ENCODE measurements at places on chromosomes 4 and X. TPM values are rescaled to one million over a fixed set of nuclear protein-coding genes. Genes with fewer than 3 reads are reported as not detected.

EMCN gene
- total RNA-seq: 3.6 TPM

CHIC2 gene
- 50.7 TPM for total RNA-seq

NLGN4X gene
- total RNA-seq: 0.46 TPM

SSX2B gene
- not detected for total RNA-seq

DCLK2 gene
- total RNA-seq: 14.2 TPM

SYTL5 gene
- 2.2 TPM for total RNA-seq

GPRASP1 gene
- total RNA-seq: 4.6 TPM

S100G gene
- total RNA-seq: not detected

ATP8A1 gene
- total RNA-seq: 4.6 TPM

ZBED1 gene
- 27.1 TPM for total RNA-seq

ITIH6 gene
- not detected for total RNA-seq

NPY1R gene
- total RNA-seq: 33.2 TPM

TCEAL7 gene
- 31.7 TPM for total RNA-seq

POU4F2 gene
- not detected for total RNA-seq

MAGEB10 gene
- not detected for total RNA-seq

POF1B gene
- total RNA-seq: not detected

TMPRSS11B gene
- total RNA-seq: not detected

WDR45 gene
- 42.9 TPM for total RNA-seq

XPNPEP2 gene
- total RNA-seq: 1.2 TPM

POU3F4 gene
- total RNA-seq: not detected

GPR119 gene
- not detected for total RNA-seq

AMOT gene
- 2.0 TPM for total RNA-seq

MAML3 gene
- total RNA-seq: 3.0 TPM

MGAT4D gene
- not detected for total RNA-seq

FGF2 gene
- 174 TPM for total RNA-seq

GAGE12H gene
- not detected for total RNA-seq

FAM200B gene
- total RNA-seq: 32.1 TPM

CORIN gene
- total RNA-seq: 2.4 TPM

POLN gene
- 5.1 TPM for total RNA-seq

FREM3 gene
- 0.07 TPM for total RNA-seq

NUDT9 gene
- total RNA-seq: 12.7 TPM

FOXR2 gene
- not detected for total RNA-seq

KLHL4 gene
- 6.2 TPM for total RNA-seq

LRP2BP gene
- total RNA-seq: 0.76 TPM

ADH4 gene
- total RNA-seq: 0.10 TPM

WFS1 gene
- total RNA-seq: 40.7 TPM

GRIA2 gene
- total RNA-seq: not detected

CXCL3 gene
- total RNA-seq: 1.5 TPM

HMGN5 gene
- total RNA-seq: 0.50 TPM

ARHGAP6 gene
- 3.8 TPM for total RNA-seq

GPM6B gene
- total RNA-seq: 16.8 TPM

FUNDC1 gene
- 6.3 TPM for total RNA-seq

GLRA3 gene
- not detected for total RNA-seq

SH3D19 gene
- total RNA-seq: 20.3 TPM

ALPK1 gene
- total RNA-seq: 17.5 TPM

SHISA3 gene
- 12.9 TPM for total RNA-seq

GLOD5 gene
- total RNA-seq: not detected

PAGE4 gene
- total RNA-seq: not detected

PARM1 gene
- 3.0 TPM for total RNA-seq

PRSS12 gene
- total RNA-seq: 16.6 TPM

USP27X gene
- 3.9 TPM for total RNA-seq

WNK3 gene
- total RNA-seq: 0.86 TPM

FGD1 gene
- 8.5 TPM for total RNA-seq

YY2 gene
- 4.0 TPM for total RNA-seq

ARHGAP36 gene
- not detected for total RNA-seq

HSD17B13 gene
- total RNA-seq: 0.13 TPM

Measured in smooth muscle cell of the pulmonary artery (primary cell).